ENCODE measurements at places on chromosomes 16 and 17. TPM values are rescaled to one million over a fixed set of nuclear protein-coding genes. Genes with fewer than 3 reads are reported as not detected.

DNA sequence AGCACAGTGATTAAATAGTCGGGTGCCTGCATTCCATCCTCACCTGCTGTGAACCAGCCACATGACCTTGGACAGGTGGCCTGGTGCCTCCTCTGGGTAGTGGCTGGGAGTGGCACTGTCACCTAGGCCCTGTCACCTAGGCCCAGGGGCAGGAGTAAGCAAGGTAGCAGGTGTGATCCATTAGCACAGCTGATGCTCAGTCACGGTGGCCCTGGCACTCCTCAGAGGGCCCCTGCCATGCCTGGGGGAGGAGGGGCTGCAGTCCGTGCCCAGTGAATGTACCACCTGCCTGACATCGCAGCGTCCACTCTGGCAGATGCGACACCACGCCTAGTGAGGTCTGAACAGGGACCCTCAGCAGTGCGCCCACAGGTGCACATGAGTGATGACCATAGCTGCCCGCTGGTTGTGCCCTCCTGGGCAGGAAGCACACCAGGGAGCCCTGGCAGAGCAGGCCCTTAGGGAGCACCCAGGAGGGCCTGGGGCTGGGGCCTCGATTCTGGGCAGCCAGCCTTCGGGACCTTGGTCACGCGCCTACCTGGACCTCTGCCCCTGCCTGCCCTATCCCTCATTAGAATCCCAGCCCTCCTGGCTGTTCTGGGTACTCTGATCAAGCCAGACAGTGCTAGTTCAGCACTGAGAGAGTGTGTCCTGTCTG lies 33.1 kb upstream of the CRISPLD2 start:
- H3K27me3 ChIP-seq, result no peaks in the 10 kb centered on the region
- no peak for DNase-seq
- peaks cover 20% of the 10 kb centered on the region for H3K4me1 ChIP-seq
- H3K27ac ChIP-seq, result no peak overlapping the region

- H3K4me1 ChIP-seq, result peaks cover 22% of the 10 kb centered on the region
- H3K27ac ChIP-seq, result peak overlapping the region; percentile 98
- no peaks in the 10 kb centered on the region for H3K27me3 ChIP-seq
- DNase-seq, result peak; percentile 39
- peak overlapping the region; percentile 85 for H3K4me3 ChIP-seq
- no peaks in the 10 kb centered on the region for H3K36me3 ChIP-seq
These were observed 3.4 kb downstream of the SGCA start for GRCh38 chr17:50169121-50169764.

GRCh38 chr17:56186222-56186786 lies 33.0 kb downstream of the ANKFN1 start:
- H3K27ac ChIP-seq, result no peak overlapping the region
- H3K27me3 ChIP-seq, result peaks cover 17% of the 10 kb centered on the region
- no peaks in the 10 kb centered on the region for H3K4me1 ChIP-seq
- no peak overlapping the region for H3K4me3 ChIP-seq

GRCh38 chr17:82862737-82863382 lies 23.0 kb upstream of the ZNF750 start:
- H3K36me3 ChIP-seq, result no peaks in the 10 kb centered on the region
- DNase-seq, result no peak
- H3K4me3 ChIP-seq, result peak overlapping the region; percentile 86
- H3K4me1 ChIP-seq, result peaks cover 46% of the 10 kb centered on the region
- H3K27ac ChIP-seq, result peak overlapping the region; percentile 99

GRCh38 chr17:40479754-40480480 lies 21.5 kb downstream of the TNS4 start:
- DNase-seq, result no peak
- peak overlapping the region; percentile 78 for H3K4me3 ChIP-seq
- H3K27ac ChIP-seq, result peak overlapping the region; percentile 96
- H3K36me3 ChIP-seq, result no peaks in the 10 kb centered on the region

GRCh38 chr17:76543826-76544545 lies 4.1 kb downstream of the PRCD start:
- H3K4me1 ChIP-seq, result peaks cover 8% of the 10 kb centered on the region
- no peaks in the 10 kb centered on the region for H3K36me3 ChIP-seq
- no peak overlapping the region for H3K27ac ChIP-seq
- peaks cover 34% of the 10 kb centered on the region for H3K27me3 ChIP-seq
- no peak overlapping the region for H3K4me3 ChIP-seq

- no peak for DNase-seq
- H3K4me3 ChIP-seq, result no peak overlapping the region
- peaks cover 2% of the 10 kb centered on the region for H3K36me3 ChIP-seq
These were observed 16.4 kb downstream of the CDH5 start for GRCh38 chr16:66382966-66383299.

DNA sequence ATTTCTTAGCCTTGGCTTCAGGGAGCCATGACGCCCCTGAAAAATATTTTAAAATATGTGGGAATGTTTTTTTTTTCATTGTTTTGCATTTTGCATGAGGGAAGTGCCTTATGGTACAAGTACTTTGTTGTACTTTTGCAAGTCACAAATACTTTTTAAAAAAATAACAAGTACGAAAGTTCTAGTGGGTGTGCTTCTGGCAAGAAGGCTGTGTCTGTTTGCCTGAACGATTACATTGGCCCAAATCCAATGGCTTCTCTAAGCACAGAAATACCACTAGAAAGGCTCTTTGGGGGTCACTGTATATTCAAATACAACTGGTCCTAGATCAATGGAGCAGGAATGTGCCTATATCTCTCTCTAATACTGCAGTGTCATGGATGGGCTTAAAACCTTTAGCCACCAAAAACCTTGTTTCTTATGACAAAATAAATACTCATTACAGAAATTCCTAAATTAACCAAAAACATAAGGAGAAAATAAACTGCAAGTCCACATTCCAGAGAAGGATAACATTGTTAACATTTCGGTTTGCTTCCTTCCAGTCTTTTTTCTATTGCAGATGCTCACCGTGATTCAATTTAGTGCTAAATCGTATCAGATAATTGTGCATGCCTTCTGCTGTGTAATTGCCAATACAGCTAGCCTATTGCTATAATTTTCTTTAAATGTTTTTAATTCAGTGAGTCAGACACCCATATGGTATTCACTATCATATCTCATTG lies 97.4 kb downstream of the VAT1L start:
- DNase-seq, result no peak
- no peak overlapping the region for H3K27ac ChIP-seq
- no peaks in the 10 kb centered on the region for H3K4me1 ChIP-seq
- peaks cover 51% of the 10 kb centered on the region for H3K27me3 ChIP-seq
- H3K36me3 ChIP-seq, result no peaks in the 10 kb centered on the region

DNA sequence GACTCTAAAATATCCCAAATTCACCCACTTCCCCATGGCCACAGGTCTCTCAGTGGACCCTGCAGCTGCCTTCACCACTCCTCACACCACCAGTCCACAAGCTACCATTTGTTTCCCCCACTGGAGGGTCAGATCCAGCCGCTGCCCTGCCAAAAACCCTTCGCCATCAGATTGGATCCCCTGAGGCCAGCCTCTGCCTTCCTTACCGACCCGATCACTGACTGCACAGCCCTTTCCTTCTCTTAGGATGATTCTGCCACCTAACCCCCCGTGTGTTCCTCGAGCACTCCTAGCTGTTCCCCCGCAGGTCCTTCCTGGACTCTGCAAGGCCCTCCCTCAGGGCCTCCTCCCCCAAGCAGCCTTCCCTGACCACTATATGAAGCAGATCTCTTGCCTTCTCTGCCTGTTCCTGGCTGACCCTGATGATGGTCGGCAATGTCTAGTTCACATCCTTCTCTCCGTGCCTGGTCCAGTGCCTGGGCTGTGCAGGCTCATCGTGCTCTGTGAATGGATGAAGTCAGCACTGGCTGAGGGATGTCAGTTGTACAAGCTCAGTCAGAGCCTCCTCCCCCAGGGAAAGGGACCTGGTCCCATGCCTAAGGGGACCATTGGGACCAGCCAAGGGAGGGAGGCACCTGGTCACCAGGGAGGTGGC lies 46.0 kb downstream of the CPNE2 start:
- no peak for DNase-seq
- peaks cover 51% of the 10 kb centered on the region for H3K4me1 ChIP-seq
- no peak overlapping the region for H3K4me3 ChIP-seq
- peak overlapping the region; percentile 81 for H3K27ac ChIP-seq
- no peaks in the 10 kb centered on the region for H3K27me3 ChIP-seq

Gene ITGAD
- total RNA-seq, result not detected

Gene TNRC6C
- 64.4 TPM for total RNA-seq

Gene KRT25
- not detected for total RNA-seq

Gene SCNN1G
- total RNA-seq, result not detected

Gene ZC3H7A
- total RNA-seq, result 117 TPM

Gene SEBOX
- not detected for total RNA-seq

Gene CNGB1
- not detected for total RNA-seq

Gene KCNJ16
- total RNA-seq, result not detected

Gene ASB16
- not detected for total RNA-seq
